Activated T-cell treated with anti-CD3 and anti-CD28 coated beads for 48 hours (primary cell): ENCODE measurements at places on chromosomes 12 and 14.

DNA sequence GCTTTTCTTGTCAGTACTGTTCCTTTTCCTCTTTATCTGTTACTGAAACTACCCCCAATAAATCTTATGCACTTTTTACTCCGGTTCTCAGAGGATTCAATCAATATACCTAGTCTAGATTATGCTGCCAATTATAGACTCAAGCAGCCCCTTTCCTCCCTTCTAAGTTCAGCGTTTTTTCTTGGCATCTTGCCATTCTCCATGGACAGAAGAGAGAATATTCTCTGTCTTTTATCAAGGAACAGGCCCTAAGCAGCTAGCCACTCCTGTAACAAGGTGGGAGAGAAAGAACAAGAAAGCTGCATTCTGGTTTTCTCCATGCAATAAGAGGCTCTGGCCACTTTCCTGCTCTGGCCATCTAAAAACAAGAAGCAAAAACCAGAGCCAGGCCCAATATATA is 263.0 kb upstream of the ALG10 start:
- no peak for DNase-seq

DNA sequence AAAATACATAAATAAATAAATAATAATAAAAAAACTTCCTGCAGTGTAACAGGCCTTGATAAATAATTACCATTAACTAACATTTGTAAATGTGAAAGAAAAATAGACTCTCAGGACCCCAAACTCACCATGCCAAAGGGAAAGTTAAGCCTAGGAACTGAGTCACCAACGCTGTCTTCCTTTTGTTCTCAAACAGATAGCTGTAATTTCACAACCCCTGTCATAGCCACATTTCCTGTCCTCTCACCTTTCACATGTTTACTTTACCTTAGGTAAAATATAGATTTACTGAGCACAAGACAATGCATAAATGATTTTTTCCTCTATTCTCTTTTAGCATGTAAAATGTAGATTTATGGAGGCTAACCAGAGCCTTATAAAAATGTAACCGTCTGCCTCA is 35.9 kb upstream of the CHST11 start:
- DNase-seq = no peak

GRCh38 chr14:56367416-56367815 is 212.2 kb upstream of the TMEM260 start:
- DNase-seq = no peak

DNA sequence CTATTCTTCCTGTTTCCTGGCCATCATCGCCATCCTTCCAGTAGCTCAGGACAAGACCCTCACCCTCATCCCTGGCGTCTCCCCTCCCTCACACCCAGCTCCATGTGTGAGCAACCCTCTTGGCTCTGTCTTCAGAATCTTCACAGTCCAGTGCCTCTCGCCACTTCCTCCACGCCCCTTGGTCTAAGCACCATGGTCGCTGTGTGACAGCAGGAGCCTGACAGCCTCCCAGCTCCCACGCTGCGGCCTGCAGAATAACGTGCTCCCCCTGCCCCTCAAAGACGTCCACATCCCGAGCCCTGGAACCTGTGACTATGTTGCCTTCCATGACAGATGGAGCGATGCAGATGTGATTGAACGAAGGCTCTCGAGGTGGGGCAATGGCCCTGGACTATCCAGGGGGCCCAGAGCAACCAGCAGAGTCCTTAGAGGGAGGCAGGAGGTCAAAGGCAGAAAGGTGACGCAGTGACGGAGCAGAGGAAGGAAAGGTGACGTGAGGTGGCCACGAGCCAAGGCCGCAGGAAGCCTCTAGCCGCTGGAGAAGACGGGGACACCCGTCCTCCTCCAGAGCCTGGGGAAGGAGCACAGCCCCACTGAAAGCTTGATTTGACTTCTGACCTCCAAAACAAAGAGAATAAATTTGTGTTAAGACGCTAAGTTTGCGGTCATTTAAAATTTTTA is 139.8 kb downstream of the CALM1 start:
- DNase-seq = no peak

DNA sequence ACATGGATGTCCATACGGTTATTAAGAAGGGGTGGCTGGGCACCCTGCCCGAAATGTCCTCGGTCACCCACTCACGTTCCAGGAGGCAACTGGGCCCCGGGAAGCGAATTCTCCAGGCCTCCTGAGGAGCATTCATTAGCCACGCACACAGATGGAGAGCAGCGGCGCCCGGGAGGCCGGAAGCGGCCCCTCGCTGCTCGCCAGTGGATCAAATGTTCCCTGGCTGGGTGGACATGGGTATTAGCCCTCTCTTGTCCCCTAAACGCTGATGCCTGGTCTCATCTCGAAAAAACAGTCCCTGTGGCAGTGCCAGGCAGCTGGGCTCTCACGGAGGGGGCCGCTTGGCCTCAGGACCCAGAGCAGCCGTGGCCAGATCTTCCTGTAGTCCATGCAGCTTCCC is 59.0 kb upstream of the DLK1 start:
- DNase-seq = no peak

- DNase-seq = no peak
Measured at GRCh38 chr12:23585156-23585781, 364.2 kb downstream of the SOX5 start.

DNA sequence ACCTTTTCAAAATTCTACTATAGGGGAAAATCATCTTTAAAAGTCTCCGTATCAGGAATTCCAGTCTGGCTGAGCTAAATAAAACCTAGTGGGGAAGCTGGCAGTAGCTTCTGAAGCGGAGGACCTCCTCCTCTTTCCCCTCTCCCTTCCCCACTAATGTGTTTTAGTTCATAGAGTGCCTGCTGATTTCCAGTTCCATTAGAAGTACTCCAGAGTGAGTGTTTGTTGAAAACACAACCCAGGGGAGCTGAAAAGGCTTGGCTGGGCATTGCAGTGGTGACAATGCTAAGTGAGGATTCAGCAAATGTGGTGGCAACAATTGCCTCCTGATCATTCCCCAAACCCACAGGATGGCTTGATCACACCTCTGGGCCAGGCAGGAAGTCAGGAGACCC is 144.2 kb upstream of the FRMD6 start:
- no peak for DNase-seq

DNA sequence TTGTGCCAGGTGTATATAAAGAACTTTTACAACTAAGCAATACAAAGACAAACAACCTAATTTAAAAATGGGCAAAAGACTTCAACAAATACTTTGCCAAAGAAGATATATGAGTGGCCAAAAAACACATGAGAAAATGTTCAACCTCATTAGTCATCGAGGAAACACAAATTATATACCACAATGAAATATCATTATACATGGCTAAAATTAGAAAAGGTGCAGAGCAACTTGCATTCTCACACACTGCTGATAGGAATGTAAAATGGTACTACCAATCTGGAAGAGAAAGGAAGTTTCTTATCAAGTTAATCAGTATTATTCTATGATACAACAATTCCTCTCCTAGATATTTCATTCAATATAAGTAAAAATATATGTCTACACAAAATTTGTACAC is 131.6 kb upstream of the FRMD6 start:
- no peak for DNase-seq
